Cortex of kidney (tissue), 1 donor: ENCODE measurements at places on chromosomes 6 and 20.

- no peak for DNase-seq
Observed at GRCh38 chr20:53187392-53188068, 215.4 kb downstream of the TSHZ2 start.

DNA sequence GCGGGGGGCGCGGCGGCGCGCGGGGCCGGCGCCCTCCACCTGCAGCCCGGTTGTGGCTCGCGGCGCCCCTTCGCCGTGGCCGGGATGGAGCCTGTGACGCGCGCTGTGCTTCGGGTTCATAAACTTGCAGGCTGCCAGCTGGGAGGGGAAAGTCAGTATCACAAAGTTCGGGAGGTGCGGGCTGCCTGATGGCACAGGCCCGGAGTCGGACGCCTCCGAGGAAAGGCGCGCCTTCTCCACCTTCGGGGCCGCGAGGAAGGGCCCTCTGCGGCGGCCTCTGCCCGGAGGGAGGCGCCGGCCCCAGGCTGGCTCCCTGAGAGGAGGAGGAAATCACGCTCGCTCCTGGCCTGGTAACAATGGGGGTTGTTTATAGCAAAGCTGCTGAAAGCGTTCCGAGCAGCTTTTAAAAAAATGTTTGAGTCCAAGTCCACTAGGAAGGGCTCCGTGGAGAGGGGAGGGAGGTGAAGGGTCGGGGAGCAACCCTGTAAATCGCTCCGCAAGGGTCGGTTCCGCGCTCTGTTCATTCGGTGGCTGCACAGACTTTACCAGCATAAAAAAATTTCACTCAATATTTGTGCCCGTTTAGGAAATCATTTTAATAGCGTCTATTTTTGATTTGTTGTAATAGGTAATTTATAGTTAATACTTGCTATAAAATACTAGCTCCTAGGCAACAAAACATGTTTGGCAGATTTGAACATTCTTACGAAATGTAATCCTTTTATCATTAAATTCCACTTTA is 1.0 kb downstream of the AFDN start:
- no peak for DNase-seq

- no peak for DNase-seq
Observed at GRCh38 chr6:147222160-147222838, 18.1 kb downstream of the STXBP5 start.

GRCh38 chr6:15781890-15782289 is 119.1 kb upstream of the DTNBP1 start:
- no peak for DNase-seq

GRCh38 chr20:40160097-40160550 is 528.9 kb downstream of the MAFB start:
- no peak for DNase-seq
